Stimulated activated CD8-positive, alpha-beta memory T cell treated with anti-CD3 and anti-CD28 coated beads, Interleukin-4, amount 100 ng/mL, for 1 hour (primary cell): ENCODE measurements at places on chromosomes 5 and 9.

GRCh38 chr9:125079931-125080330 is 63.4 kb downstream of the SCAI start:
- no peak for DNase-seq

DNA sequence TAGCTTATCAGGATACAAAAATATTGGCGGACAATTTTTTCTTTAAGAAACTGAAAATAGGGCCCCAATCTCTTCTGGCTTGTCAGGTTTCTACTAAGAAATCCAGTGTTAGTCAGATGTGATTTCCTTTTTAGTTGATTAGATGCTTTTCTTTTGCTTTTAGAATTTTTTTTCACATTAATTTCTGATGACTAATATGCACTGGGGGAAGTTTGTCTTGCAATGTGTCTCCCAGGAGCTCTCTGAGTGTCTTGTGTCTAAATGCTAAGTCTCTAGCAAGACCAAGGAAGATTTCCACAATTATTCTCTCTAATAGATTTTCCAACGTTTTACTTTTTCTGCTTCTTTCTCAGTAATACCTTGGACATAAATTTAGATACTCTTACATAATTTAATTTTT is 559.8 kb upstream of the TYRP1 start:
- DNase-seq = no peak

DNA sequence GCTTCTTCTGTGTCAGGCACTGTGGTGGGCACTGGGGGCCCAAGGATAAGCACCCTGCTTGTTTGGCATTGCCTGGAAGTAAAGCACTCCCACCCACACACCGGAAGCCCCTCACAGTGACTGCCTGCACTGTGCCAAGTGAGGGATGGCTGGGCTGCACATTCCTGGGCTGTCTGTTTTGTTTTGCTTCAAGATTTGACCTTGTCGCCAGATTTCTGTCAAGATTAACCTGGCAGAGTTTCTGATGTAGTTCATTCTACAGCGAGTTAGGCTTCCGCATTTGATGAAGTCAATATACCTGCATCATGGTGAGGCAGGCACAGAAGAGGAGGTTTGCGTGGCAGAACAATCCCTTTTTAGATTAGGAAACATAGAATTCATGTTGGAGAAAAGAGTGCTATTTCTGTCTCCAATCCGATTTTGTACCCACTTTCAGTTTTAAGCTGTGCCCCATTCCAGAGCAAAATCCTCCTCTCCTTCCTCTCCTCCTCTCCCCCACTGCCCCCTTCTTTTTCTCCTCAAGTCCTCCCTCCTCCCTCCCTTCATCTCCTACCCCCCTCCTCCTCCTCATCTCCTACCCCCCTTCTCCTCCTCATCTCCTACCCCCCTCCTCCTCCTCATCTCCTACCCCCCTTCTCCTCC is 14.4 kb upstream of the BOD1 start:
- DNase-seq = no peak

GRCh38 chr9:80550181-80550580 is 978.4 kb downstream of the TLE4 start:
- DNase-seq = no peak

DNA sequence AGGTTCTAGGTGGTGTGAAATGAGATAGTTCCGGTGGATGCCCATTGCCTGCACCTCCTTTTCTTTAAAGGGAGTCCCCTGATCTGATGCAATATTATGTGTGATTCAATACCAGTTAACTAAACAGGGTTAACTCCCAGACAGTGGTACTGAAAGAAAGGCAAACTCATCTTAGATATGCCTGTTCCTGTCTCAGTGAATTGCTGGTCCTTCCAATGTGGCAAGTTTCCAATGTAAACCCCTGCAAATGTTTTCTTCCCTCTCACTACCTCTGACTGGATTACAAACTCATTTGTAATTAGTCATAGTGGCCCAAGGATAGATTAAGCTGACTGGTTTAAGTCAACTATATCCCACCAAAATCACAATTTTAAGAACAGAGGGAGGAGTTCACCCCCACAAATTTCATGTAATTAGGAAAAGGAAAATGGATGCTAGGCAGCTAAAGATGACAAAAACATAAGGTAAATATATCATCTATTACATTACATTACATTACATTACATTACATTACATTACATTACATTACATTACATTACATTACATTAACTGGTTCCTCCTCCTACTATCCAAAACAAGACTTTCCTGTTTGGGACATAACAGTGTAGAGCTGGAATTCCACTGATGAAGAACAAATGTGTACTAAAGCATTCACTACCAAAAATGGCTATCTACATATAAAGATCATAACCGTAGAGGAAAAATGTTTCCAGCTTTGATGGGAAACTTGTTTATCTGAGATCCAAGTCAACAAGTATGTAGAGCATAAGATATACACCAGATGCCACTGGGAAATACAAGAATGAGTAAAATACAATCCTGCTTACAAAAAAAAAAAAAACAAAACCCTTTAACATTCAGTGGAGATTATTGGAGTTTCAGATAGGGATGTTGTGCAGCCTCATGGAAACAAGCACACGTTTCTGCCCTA is 121.5 kb upstream of the SNX2 start:
- DNase-seq = no peak

GRCh38 chr9:86975606-86976005 is 28.3 kb upstream of the GAS1 start:
- no peak for DNase-seq

- no peak for DNase-seq
These were observed 165.3 kb upstream of the NREP start for GRCh38 chr5:111922344-111922743.

GRCh38 chr9:79215821-79216220 is 355.9 kb upstream of the TLE4 start:
- no peak for DNase-seq

- DNase-seq = no peak
These were observed 51.3 kb downstream of the LHFPL2 start for GRCh38 chr5:78597068-78597973.

GRCh38 chr5:38420691-38421390 is 135.6 kb downstream of the LIFR start:
- DNase-seq = no peak

DNA sequence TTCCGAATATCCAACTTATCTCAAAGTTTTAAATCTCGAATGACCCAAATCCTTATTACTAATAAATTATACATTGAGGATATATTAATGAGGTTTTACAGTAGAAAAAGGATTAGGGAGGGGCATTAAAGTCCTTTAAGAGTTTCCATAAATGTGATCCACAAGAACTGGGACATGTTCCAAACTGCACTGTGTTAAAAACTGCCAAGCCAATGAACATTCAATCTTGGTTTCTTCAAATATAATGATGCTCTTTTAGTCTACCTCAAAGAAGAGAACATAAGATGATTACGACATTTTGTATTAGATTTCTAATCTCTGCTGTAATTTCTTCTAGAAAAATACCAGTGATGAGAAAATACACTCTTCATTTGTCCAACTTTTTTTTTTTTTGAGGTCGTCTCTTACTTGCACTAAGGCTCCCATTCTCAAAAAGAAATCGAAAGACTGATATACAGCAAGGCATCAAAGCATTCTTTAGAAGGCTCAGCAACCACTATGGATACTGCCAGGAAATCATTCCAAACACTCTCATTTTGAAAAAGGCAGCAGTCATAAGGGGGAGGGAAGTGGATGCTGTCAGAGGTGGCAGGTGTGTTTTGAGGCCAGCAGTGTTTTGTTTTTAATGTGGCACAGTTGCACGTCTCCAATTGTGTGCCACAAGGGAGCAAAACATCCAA is 1.7 kb downstream of the PTAR1 start:
- no peak for DNase-seq

DNA sequence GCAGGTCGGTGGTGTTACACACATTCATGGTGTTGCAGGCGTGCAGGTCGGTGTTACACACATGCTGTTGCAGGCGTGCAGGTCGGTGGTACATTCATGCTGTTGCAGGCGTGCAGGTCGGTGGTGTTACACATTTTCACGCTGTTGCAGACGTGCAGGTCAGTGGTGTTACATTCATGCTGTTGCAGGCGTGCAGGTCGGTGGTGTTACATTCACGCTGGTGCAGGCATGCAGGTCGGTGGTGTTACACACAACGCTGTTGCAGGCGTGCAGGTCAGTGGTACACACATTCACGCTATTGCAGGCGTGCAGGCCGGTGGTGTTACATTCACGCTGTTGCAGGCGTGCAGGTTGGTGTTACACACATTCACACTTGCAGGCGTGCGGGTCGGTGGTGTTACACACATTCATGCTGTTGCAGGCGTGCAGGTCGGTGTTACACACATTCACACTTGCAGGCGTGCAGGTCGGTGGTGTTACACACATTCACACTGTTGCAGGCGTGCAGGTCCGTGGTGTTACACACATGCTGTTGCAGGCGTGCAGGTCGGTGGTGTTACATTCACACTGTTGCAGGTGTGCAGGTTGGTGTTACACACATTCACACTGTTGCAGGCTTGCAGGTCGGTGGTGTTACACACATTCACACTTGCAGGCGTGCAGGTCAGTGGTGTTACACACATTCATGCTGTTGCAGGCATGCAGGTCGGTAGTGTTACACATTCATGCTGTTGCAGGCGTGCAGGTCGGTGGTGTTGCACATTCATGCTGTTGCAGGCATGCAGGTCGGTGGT is 11.1 kb downstream of the DPP7 start:
- no peak for DNase-seq

DNA sequence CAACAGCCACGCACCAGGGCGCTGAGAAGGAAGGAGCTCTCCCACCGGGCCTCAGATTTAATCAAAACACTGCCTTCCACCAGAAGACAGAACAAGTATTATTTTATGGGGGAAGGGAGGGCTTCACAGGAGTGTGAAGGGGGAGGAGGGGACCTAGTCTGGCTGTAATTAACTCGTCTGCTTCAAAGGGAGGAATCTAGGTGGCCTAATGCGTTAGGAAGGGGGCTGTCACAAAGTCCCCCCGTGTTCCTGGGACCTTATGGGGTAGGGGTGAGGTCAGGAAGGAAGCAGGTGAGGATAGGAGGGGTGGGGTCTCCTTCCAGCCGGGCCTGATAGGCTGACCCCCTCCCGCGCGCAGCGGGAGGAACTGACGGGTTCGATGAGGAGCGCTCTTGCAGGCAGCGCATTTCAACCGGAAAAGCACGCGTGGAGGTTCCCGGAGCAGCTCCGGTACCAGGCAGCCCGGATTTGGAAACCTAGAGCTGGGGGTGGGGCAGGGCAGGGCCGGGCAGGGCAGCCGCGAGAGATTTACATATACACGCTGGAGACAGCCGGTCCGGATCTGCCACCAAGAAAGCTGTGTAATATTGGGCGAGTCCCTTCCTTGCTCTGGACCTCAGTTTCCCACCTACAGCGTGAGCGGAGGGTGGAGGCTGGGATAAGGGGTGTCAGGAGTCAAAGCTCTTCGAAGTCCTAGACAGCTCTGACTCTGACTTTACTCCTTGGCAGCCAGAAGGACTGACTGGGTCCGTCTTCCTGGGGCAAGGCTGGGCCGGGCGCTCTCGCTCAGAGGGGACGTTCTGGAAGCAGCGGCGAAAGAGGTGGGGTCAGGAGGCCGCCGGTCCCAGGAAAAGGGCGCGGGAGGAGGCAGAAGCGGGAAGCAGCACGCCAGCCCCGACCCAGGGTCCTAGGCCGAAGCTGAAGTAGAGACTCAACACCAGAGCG is 1.8 kb downstream of the SHB start:
- DNase-seq = no peak

DNA sequence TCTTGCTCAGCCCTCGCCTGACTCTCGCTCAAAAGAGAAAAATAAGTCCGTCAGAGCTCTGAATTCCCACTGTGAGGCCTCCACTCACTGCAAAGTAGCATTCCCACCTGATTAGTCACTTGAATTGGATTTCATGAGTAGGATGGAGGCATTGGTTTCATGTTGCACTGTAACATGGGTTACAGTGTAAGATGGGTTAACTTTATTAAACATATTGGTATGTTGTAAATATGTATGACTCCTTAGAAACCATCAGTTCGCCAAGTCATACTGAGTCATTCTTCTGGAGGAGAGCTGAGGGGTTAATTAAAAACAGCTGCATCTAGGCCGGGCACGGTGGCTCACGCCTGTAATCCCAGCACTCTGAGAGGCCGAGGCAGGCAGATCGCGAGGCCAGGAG is 93.8 kb upstream of the BNC2 start:
- no peak for DNase-seq

GRCh38 chr5:4533457-4534105 is 606.5 kb upstream of the ADAMTS16 start:
- DNase-seq = no peak

GRCh38 chr5:80453366-80453765 is 34.5 kb upstream of the FAM151B start:
- DNase-seq = no peak

GRCh38 chr9:126523611-126524111 is 90.1 kb upstream of the LMX1B start:
- no peak for DNase-seq

GRCh38 chr9:120366644-120367019 is 213.3 kb downstream of the CDK5RAP2 start:
- DNase-seq = no peak

DNA sequence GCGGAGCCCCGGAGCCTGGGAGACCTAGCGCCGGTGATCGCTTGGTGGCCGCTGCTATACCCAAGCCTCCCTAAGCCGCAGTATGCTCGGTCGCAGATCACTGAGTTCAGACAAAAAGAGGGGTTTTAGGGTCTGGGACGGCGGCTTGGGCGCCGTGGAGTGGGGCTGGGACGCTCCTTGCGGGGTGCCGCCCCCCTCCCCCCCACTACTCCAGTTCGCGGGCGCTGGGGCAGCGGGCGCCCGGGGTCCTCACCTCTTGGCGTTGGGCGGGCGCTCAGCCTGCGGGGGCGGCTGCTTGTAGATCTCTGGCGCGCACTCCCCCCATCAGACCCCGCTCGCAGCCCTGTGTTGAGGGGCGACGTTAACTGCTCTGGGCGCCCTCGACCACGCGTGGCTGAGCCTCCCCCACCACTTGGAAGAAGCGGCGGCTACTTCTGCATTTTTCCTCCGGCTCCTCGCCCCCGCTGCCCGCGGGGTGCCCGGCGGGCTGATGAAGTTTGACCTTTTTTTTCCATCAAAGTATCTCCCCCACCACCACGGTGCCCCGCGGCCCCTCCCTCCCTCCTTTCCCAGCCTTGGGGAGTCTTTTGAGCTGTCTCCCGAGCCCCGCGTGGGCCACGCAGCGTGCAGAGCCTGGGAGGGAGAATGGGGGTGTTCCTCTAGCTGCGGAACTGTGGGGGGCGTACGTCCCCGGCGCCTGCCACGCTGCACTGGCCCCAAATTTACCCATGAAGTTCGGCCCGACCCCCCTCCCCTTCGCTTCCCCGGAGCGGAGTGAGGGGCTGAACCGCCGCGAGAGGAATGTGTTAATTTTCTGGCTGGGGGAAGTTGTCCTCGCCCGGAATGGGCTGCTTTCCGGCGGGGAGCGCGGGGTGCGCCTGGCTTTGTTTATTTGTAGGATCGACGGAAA is 1.2 kb downstream of the CXXC5 start:
- DNase-seq = no peak

- no peak for DNase-seq
These were observed 189.7 kb upstream of the PLPPR1 start for GRCh38 chr9:100838857-100839256.

GRCh38 chr5:158937381-158937952 is 162.2 kb downstream of the EBF1 start:
- no peak for DNase-seq
